GOT3 (cell line): ENCODE measurements at places on chromosomes 4 and X.

DNA sequence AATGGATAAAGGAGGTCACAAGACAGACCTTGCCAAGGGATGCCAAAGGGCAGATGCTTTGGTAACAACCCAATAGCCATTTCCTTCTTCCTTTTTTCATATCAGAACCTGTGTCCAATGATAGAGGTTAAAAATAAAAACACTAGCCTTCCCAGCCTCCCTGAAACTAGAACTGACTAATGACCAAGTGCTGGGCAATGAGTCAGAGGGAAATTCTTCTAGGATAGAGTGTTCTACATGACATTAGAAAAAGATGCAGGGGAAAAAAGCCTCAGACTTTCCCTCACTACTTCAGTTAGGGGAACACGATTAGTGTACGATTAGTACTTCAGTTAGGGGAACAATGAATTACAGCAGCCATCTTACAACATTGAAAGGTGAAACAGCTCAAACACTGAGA is 29.3 kb upstream of the FAM47C start:
- no peak for DNase-seq

GRCh38 chr4:153346031-153346430 is 1.5 kb downstream of the MND1 start:
- no peak for DNase-seq

GRCh38 chr4:169100670-169101101 is 90.6 kb upstream of the CBR4 start:
- DNase-seq, result no peak

- DNase-seq, result no peak
Observed at GRCh38 chr4:80311130-80311529, 24.4 kb upstream of the CFAP299 start.

DNA sequence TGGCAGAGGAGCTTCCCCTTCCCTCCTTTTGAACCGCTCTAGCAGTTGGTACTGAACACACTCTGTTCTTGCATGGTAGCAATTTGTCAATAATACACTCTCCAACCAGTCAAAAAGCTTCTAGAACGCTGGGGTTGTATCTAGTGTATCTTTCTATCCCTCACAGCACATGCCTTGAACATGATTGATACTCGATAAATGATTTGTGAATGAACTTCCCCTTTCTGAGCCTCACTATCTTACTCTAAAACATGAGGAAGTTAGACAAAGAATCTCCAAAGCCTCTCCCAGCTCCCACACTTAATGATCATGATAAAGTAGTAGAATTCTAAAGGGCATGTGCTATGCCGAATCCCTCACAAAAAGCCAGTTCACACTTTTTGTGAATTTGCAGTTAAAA is 64.4 kb downstream of the DLG3 start:
- DNase-seq, result no peak

GRCh38 chr4:107751670-107752069 is 31.6 kb upstream of the PAPSS1 start:
- no peak for DNase-seq

GRCh38 chrX:155577682-155578081 is 35.1 kb downstream of the TMLHE start:
- DNase-seq, result no peak

DNA sequence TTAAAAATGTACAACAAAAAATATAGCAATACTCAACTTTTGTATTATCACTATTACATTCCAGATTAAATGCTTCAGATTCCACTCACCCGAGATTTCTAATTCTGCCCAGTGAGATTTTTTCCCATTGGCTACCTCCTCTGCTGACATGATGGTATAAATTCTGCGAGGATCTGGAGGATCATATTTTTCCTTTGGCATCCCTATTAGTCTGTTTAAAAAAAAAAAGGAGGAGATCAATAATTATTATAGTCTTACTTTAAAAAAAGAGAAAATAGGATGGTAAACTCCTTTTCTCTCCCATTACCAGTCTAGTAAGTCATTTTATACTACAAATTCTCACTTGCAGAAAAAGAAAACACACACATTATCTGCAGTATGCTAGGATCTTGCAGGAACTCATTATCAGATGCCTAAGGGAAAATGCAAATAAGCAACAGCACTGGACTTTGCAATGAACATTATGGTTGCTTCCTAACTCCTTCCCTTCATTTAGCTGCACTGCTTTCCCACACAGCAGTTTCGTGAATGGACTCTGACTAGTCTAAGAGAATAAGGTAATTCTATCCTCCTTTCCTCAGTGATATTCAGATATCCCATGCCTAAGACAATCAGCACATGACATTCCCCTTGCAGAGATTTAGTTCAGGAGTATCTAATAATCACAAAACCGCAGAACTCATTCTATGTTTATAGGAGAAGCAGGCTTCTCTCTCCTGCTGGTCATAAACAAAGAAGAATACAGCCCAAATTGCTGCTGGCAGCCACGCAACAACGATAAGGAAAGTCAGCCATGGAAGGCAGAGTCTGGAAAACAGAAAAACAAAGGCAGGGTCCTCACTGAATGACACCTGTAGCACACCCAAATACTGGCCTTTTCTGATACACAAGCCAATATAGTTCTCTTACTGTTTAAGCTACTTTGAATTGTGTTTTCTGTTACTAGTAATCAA is 42.7 kb downstream of the CNOT6L start:
- DNase-seq, result no peak

- no peak for DNase-seq
Observed at GRCh38 chr4:77188498-77189220, 31.7 kb downstream of the CCNG2 start.
